ENCODE measurements at places on chromosomes 5 and 9.

- no peak for DNase-seq
Observed at GRCh38 chr5:42506662-42507061, 83.4 kb downstream of the GHR start.

DNA sequence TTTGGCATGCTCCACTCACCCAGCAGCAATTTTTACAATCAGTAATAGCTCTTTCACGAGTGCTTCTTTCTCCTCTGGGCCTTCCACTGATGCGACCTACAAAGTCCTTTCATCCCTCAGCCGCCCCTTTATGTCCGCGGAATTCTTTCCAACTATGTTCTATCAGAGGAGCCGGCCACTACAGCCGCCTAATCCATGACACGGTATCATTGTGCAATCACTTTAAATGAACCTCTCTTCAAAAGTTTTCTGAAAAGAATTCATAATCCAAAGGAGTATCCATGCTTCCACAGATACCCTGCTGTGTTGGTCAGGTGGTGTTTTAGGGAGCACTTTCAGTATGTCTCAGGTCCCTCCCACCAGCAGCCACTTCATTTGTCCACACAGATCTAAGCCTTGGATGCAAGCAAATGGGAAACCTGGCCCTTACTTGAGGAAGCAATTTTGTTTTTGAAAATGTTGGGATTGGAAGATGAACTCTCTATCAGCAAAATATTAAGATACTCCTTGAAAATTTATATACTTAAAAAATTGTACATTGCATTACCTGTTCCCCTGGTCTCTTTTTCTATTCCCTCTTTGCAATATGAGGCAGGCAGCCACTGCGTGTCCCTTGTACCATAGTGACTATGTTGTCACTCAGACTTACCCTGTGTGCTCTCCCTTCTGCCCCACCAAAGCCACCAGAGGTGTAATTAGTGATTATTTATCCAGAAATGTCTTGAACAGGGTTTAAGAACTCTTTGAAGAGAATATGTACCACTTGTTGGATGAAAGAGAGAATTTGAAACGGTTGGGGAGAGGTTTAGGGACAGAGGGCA, 12.9 kb upstream of the MEF2C start:
- DNase-seq = no peak

DNA sequence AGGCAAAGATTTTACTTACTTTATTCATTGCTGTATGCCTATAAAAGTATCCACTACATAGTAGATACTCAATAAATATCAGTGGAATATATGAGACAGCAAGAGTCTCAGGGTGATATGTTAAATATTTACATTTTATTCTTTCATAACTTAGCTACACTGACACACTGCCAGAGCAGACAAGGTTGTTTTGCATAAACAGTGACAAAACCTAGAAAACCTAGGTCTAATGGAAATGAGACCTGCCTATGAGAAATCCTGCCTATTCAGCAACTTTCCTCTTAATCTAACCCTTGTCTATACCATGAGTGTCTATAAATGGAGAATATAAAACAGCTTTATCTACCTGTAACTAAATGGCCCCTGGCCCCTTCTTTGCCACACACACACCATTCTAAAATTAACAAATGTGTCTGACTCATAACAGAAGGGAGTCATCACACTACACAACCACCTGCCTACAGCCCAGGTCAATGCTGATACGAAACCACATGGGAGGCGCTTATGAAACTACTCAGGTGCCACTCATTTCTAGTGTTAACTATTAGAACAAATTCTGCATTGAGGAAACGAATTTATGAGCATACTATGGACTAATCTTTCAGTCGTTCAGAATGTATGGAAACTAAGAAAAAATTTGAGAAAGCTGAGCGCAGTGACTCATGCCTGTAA, 60.3 kb downstream of the UBAP2 start:
- peak; percentile 36 for DNase-seq

DNA sequence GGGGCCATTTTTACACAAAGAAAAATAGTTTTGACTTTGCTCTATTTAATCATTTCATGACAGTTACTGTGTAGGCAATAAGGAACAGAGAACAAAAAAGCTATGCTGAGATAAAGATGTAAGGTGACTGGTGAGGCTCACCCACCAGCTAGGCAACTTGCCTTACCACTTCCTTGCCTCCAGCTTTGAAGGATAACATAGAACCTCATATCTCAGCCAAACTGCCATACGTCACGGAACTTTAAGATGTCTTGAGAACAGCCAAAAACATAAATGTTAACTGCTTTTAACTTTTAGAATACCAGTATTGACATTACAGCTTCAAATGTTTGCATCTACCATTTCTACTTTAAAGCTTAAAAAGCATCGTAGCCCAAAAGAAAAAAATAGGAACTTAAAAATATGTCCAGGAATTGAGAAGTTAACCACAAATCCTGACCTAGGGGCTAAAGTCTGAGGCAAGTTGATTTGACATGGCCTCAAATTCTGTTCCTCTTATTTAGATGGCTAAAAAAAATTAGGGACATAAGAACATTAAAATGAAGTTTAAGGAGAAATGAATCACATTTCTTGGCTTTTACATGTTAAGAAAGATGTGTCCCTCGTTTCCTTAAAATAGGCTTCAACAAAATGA, 7.7 kb upstream of the GCNT4 start:
- no peak for DNase-seq

- DNase-seq = no peak
Observed at GRCh38 chr5:95959888-95960666, 1.6 kb downstream of the ELL2 start.
